ENCODE measurements at places on chromosomes 7 and 10.
A peak's percentile ranks its signal among the peaks of the same experiment; 100 is the strongest.

- no peak for DNase-seq
Observed at GRCh38 chr10:29612657-29613056, 22.1 kb downstream of the SVIL start.

DNA sequence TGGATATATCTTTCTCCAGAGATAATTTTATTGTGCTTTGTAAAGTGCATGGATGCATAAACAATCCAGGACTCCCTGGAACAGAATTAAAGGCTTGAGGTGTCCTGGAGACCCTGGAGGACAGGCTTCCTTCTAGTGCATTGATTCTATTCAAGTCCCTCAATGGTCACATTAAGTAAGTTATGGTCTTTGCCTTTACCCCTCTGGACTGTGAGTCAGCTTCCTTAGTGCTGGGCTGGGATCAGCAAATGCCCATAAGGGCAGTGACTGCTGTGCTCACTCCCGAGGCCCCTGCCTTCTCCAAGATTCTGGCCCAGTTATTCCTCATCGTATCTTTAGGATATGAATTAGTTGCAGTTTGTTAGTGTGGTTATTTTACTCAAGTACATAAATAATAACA lies 178.7 kb upstream of the PRSS58 start:
- DNase-seq = no peak

DNA sequence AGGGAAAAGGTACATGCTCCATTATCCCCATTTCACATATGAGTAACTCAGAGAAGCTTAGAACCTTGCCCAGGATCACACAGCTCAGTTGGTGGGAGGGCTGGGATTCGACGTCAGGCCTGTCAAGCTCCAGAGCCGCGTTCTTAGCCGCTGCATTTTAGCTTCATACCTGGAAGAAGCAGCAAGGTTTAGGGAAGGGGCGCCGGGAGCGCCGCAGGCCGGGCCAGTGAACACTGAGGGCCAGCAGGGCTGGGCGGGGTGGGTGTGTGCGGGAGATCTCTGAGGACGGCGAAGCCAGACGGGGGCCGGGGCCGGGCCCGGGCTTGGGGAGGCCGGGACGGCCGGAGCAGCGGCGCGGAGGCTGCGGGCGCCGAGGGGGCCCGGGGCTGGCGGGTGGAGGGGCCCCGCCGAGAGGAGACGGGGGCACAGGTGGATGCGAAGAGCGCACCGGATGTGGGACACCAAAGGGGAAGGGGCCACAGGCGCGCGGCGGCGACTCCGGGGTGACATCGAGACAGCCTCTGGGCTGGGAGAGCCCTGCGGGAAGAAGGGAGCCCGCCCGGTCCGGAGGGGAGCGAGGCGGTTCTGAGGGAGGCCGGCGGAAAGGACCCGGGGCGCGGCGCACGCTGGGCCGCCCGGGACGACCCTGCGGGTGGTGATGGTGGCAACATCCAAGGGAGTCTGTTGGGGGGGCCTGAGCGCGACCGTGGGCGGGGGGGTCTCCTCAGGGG lies 498 bp downstream of the NDST2 start:
- DNase-seq = peak; percentile 70

DNA sequence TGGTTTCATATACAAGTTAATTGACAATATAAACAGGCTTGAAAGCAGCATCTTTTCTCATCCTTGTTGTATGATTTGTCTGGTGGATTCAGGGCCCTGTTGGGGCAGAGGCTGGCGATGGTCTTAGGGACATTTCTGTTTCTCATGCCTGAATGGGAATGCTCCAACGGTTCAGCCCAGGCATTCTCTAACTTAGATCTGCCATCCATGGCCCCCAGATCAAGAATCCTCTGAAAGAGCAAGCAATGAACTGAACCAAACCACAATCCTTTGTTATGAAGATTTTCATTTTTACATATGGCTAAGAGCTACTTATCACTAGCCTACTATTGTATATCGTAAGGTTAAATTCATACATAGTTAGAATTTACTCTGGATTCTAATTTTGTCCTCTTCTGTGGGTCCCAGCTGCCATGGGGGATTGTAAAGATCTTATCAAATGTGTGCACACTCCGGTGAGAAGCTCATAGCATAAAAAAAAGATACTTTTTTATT lies 163.9 kb downstream of the COBL start:
- DNase-seq = no peak

GRCh38 chr10:103745341-103746247 lies 109.8 kb downstream of the SH3PXD2A start:
- DNase-seq = peak; percentile 75

DNA sequence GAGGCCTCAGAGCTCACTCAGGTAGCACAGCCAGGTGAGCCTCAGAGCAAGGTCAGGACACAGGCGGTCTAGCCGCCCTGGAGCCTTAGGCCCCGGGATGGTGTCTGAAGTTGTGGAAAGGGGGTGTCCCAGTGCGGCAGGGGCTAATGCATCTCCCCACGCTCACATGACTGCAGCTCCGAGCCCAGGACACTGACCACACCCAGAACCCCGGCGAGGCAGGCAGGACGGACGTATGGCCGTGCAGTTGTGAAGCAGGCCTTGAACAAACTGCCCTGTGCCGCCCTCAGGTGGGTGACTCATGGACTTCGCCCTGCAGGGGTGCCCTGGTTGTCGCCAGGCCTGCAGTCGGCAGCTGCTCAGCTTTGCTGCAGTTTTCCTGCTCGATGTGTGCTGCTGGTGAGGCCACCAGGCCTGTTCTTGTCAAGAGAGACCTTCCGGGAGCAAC lies 5.0 kb upstream of the PRKAR1B start:
- DNase-seq = no peak

GRCh38 chr7:55420530-55420929 lies 55.4 kb downstream of the LANCL2 start:
- no peak for DNase-seq
